Right atrium auricular region (tissue), 2 donors: ENCODE measurements at places on chromosomes 13 and 19. TPM values are rescaled to one million over a fixed set of nuclear protein-coding genes. Genes with fewer than 3 reads are reported as not detected.

The ZNF616 gene
- total RNA-seq, result 2.4 TPM

The ZNF577 gene
- total RNA-seq, result 9.5 TPM

The CIC gene
- 27.4 TPM for total RNA-seq

The ZNF563 gene
- 7.6 TPM for total RNA-seq

The ACER1 gene
- total RNA-seq, result 0.24 TPM

The TEX26 gene
- total RNA-seq, result not detected

The KLF12 gene
- 6.1 TPM for total RNA-seq

The FCAR gene
- total RNA-seq, result 1.5 TPM

The FUT2 gene
- total RNA-seq, result not detected

DNA sequence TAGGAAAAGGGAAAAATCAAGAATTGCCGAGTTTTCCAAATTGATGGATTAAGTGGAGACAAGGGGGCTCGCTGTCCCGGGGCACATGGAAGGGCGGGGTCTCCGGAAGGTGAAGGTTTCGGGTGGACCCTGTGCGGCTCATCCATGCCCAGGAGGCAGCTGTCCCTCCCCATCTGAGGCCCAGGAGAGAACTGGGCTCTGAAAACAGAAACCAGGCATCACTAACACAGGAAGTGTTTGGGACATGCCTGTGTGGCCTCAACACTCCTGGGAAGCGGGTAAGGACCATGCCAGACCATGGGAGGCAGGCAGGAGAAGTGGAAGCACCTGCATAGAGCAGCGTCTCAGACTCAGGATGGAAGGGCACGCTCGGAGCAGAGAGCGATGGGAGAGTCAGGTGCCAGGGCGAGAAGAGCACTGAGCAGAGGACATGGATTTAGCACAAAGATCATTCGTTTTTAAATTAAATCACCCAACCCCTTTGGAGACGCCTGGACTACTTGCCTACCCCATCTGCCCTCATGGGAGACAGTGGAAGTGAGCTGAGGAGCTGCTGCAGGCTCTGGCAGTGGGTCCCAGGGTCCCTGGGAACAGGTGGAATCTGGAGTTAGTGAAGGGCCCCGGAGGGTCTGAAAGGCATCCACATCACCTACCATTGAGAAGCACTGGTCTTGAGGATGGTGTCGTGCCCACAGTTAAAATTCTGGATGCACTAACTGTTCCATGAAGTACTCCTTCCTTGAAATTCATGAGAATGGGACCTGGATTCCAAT lies 183.2 kb upstream of the SOX1 start:
- no peaks in the 10 kb centered on the region for H3K4me1 ChIP-seq
- H3K27ac ChIP-seq, result no peak overlapping the region
- peak; percentile 30 for DNase-seq
- H3K4me3 ChIP-seq, result no peak overlapping the region
- H3K27me3 ChIP-seq, result no peaks in the 10 kb centered on the region
- no peaks in the 10 kb centered on the region for H3K36me3 ChIP-seq

- H3K4me1 ChIP-seq, result peaks cover 83% of the 10 kb centered on the region
- peak overlapping the region; percentile 81 for H3K27ac ChIP-seq
- H3K36me3 ChIP-seq, result peaks cover 8% of the 10 kb centered on the region
- DNase-seq, result peak; percentile 57
These were observed 57.6 kb downstream of the COL4A1 start for GRCh38 chr13:110249326-110249725.

GRCh38 chr19:39207293-39207836 lies 3.3 kb upstream of the SYCN start:
- no peaks in the 10 kb centered on the region for H3K27me3 ChIP-seq
- no peaks in the 10 kb centered on the region for H3K4me1 ChIP-seq
- H3K36me3 ChIP-seq, result no peaks in the 10 kb centered on the region
- no peak overlapping the region for H3K27ac ChIP-seq

DNA sequence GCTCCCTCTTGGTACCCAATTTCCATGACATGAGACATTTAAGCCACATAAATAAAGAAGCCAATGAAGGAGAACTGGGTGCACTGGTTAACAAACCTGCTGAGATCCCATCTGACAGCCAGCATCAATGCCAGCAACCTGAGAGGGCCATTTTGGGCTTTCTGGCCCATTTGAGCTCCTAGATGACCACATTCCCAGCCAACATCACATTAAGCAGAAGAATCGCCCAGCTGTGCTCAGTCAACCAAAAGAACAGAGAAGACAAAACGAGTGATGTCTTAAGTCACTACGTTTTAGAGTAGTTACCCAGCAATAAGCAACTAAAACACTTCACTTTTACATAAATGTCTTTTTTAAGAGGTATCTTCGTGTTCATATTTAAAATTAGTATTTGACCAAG lies 21.9 kb downstream of the LCP1 start:
- H3K27ac ChIP-seq, result no peak overlapping the region
- no peak overlapping the region for H3K4me3 ChIP-seq
- H3K27me3 ChIP-seq, result no peaks in the 10 kb centered on the region
- DNase-seq, result no peak

- no peaks in the 10 kb centered on the region for H3K36me3 ChIP-seq
- no peak for DNase-seq
- no peak overlapping the region for H3K4me3 ChIP-seq
- H3K27ac ChIP-seq, result no peak overlapping the region
- peaks cover 7% of the 10 kb centered on the region for H3K4me1 ChIP-seq
These were observed 5.3 kb downstream of the MATK start for GRCh38 chr19:3780786-3781304.

DNA sequence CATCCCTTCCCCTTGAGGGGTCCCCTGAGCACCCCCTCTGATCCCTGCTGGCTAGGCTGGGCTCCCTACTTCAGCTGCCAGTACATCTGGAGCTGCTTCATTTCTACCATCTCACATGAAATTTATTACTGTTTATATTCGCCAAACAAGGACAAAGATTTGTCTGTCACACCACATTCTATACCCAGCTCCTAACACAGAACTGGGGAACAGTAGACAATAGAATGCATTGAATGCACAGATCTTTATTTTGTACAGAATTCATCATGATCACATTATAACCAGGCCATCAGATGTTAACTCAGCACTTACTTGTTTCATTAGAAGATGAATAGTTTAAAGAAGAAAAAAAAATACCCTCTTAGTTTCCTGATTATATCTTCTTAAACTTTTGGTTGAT lies 159.4 kb downstream of the KLF5 start:
- no peaks in the 10 kb centered on the region for H3K27me3 ChIP-seq
- H3K4me3 ChIP-seq, result no peak overlapping the region
- H3K36me3 ChIP-seq, result no peaks in the 10 kb centered on the region
- DNase-seq, result no peak
- H3K4me1 ChIP-seq, result no peaks in the 10 kb centered on the region
- no peak overlapping the region for H3K27ac ChIP-seq

DNA sequence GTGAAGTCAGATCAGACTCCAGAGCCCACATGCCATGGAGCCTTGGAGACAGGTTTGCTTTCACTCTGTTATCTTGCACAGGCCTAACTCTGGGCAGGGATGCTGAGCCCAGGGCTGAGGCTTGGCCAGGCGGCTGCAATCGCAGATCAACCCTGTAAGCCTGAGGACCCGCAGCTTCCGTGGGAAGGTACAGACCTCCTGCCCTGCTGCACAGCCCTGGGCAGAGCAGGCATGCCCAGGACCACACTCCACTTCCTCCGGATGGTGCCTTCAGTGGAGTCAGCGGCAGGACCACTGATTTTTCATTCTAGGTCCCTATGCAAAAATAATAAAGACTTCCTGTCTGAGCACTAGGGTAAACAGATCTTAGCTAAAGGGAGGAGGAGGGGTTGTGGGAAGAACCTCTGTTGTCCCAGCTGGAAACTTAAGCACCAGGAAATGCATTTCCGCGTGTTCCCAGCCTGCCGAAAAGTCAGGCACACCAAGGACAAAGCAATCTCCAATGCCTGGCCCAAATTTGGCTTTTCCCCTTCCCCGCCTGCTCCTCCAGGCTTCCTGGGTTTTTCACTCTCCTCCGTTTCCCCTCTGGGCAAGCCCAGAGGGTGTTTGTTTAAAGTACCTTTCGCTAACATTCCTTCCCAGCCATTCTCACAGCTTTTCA lies 87.3 kb downstream of the KCTD15 start:
- H3K4me1 ChIP-seq, result no peaks in the 10 kb centered on the region
- DNase-seq, result no peak
- no peak overlapping the region for H3K4me3 ChIP-seq
- no peaks in the 10 kb centered on the region for H3K27me3 ChIP-seq

DNA sequence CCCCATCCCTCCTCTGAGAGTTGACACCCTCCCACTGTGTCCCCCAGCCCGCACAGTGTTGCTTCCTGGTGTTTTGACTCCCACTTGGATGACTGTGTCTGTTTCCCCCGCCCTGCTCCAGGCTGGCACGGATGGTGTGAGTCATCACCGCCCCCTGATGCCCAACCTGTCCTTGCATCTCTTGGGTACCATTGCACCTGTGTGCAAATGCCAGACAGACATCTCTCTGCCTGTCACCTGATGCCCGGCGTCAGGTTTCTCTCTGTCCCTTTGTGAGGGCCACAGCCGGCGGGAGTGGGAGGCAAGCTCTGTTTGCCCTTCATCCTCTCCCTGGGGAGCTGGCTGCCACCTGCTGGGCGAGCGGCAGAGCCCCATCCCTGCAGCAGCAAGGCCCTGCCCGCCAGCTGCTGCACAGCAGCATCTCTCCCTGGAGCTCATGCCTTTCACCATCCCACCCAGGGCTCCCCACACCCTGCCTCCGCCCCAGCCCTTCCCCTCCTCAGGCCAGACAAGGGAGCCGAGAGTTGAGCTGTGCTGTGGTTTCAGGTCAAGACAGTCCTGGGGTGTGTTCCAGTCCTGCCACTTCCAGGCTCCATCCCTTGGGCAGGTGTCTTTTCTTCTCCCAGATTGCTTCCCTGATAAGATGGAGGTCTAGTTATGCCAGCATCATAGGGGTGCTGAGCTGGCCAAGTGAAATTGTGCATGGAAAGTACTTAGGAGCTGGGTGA lies 29.7 kb downstream of the NKPD1 start:
- no peaks in the 10 kb centered on the region for H3K27me3 ChIP-seq
- H3K36me3 ChIP-seq, result no peaks in the 10 kb centered on the region
- no peak overlapping the region for H3K4me3 ChIP-seq
- no peak for DNase-seq

GRCh38 chr19:1340681-1341469 lies 42.8 kb upstream of the NDUFS7 start:
- no peaks in the 10 kb centered on the region for H3K4me1 ChIP-seq
- no peak overlapping the region for H3K4me3 ChIP-seq
- no peaks in the 10 kb centered on the region for H3K27me3 ChIP-seq
- H3K27ac ChIP-seq, result no peak overlapping the region

- H3K4me1 ChIP-seq, result no peaks in the 10 kb centered on the region
- H3K27ac ChIP-seq, result no peak overlapping the region
- H3K4me3 ChIP-seq, result no peak overlapping the region
- no peaks in the 10 kb centered on the region for H3K27me3 ChIP-seq
These were observed 1680.9 kb downstream of the OLFM4 start for GRCh38 chr13:54709546-54709945.

GRCh38 chr19:2332341-2333026 lies 4.0 kb downstream of the SPPL2B start:
- H3K36me3 ChIP-seq, result no peaks in the 10 kb centered on the region
- H3K27ac ChIP-seq, result peak overlapping the region; percentile 31
- H3K27me3 ChIP-seq, result no peaks in the 10 kb centered on the region
- no peak overlapping the region for H3K4me3 ChIP-seq
- peaks cover 55% of the 10 kb centered on the region for H3K4me1 ChIP-seq
- no peak for DNase-seq

- no peaks in the 10 kb centered on the region for H3K4me1 ChIP-seq
- DNase-seq, result peak; percentile 75
- no peaks in the 10 kb centered on the region for H3K36me3 ChIP-seq
- H3K4me3 ChIP-seq, result no peak overlapping the region
- H3K27ac ChIP-seq, result peak overlapping the region; percentile 77
- no peaks in the 10 kb centered on the region for H3K27me3 ChIP-seq
These were observed 61.2 kb downstream of the CDADC1 start for GRCh38 chr13:49308921-49309408.
